ENCODE measurements at places on chromosomes 7 and 10.

DNA sequence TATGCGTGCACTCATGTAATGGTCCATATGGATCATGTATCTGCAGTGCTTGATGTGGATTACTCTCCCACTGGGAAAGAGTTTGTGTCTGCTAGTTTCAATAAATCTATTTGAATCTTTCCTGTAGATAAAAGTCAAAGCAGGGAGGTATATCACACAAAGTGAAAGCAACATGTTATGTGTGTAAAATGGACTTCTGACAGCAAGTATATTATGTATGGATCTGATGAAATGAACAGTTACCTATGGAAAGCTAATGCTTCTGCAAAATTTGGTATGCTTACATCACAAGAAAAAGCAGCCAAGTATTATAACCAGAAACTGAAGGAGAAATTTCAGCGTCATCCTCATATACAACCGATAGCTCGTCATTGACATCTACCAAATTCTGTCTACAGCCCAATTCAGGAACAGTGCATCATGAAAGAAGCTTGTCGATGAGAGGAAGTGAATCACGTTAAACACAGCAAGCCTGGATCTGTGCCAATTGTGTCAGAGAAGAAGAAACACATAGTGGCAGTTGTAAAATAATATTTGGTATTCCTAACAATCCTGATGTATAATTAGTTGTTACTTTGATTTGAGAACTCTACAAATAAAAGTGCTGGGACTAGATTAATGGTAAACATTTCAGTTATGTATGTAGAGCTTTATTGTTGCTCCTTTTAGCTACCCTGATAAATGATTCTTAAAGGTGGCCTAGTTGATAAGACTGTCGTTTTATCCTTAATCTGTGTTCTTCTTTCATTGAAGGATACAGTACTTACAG is 14.2 kb upstream of the SYPL1 start:
- DNase-seq, result peak; percentile 83

- no peak for DNase-seq
Measured at GRCh38 chr7:155792315-155792960, 19.8 kb downstream of the SHH start.

DNA sequence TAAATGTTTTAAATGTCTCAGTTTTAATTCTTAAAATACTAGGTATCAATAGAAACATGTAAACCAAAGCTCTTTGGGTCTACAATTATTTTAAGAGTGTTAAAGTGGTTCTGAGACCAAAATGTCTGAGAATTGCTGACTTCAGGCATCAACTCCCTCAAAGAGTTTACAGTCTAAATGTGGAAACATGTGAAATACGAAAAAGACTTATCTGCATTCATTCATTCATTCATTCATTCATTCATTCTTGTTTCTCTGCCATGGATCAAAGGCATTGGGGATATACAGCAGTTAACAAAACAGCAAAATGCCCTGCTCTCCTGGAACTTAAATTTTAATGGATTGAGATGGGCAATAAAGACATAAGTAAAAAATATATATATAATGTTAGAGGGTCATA is 69.8 kb downstream of the BLNK start:
- DNase-seq, result no peak

DNA sequence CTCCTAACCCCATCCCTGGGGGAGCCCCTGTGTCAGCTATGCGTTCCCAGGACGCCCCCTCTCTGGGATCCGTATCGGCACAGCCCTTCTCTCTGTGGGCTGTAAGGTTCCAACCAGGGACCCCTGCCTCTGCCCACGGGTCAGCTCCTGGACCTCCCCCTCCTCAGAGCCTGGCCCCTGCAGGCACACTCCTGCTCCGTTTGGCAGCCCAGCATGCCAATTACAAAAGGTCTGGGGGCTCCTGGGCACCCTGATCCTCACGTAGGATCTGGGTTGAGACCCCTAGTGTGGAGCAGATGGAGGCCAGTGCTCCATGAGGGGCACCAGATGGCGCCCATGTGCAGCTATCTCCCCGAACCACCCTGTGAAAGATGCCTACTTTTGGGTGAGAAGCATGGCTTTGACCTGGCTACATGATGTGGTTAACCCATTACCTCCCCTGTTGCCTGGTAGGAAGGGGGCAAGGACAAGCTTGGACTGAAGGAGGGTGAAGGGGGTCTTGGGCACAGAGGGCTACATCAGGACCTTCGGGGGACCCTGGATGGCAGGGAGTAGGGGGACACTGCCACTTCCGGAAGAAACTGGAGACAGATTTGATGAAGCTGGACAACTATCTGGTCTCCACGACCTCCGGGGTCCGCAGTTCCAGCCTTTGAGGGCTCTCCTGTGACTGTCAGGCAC is 9.0 kb downstream of the TACR2 start:
- no peak for DNase-seq

DNA sequence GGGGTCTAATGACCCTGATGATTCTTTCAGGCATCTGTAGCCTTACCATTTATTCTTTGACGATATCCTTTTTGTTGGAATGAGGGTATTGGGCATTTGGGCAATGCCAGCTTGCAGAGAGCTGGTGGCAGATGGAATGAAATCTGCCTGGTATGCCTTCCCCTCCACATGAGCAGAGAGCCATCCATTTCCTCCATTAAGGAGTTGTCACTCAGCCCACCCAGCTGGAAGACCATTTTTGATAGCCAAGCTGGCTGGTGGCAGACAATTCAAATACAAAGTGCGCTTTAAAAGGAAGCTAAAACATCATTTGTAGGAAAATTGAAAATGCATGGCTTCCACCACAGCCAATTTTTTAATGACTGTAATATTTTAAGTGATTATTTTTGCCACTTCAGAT is 240.1 kb upstream of the SLC26A5 start:
- no peak for DNase-seq

DNA sequence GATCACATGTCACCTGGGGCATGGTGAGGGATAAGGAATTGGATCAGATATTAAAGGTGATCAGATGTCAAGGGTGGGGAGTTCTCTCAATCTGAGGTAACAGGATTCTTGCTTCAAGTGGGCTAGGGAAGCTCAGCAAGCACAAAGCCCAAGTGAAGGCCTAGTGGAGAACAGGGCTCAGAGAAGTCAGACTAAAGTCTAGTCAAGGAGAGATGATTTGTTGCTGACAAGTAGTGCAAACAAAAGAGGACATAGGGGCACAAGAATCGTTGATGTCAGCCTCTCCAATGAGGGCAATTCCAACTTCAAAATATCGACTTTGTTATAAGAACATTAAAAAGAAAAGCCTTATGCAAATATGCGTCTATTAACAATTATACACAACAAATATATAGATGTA is 852.8 kb upstream of the CELF2 start:
- no peak for DNase-seq

- DNase-seq, result no peak
Measured at GRCh38 chr7:115561335-115562110, 469.0 kb downstream of the TFEC start.

- DNase-seq, result no peak
Measured at GRCh38 chr7:103113164-103113563, 35.7 kb downstream of the NAPEPLD start.

- DNase-seq, result no peak
Measured at GRCh38 chr10:32057036-32057372, 779 bp upstream of the KIF5B start.

DNA sequence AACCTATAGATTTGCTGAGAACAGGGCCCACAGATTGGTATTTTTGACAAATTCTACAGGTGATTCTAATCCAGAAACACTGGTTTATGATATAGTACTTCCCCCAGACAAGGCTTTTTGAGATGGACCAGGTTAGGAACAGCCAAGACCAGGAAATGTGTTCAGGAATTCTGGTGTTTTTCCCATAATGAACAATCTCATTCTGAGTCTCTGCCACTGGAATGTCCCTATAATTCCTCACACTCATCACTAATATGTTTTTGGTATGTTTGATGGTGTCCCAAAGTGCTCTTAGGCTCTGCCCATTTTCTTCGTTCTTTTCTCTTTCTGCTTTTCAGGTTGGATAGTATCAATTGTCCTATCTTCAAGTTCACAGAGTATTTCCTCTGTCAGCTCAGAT is 107.2 kb upstream of the IGFBP3 start:
- DNase-seq, result no peak

DNA sequence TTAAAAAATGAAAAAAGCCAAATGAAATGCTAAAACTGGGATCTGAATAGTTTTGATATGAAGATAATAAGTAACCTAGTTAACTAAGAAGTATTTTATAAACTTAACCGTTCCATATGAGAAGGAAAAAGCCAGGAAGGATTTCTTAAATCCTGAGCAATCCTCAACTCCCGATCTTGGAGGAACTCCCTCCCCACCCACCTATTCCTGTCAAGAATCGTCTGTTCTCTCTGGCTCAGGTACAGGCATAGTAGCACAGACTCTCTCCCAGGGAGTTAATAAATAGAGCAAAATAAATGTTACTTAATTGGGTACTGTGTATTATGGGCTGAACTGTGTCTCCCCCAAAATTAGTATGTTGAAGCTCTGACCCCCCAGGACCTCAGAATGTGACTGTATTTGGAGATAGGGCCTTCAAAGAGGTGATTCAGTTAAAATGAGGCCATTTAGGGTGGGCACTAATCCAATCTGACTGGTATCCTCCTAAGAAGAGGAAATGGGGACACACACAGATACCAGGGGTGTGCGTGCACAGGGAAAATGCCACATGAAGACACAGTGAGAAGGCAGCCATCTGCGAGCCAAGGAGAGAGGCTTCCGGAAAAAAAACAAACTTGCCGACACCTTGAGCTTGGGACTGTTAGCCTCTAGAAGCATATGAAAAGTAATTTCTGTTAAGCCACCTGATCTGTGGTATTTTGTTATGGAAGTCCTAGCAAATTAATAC is 28.7 kb downstream of the PUS7 start:
- DNase-seq, result no peak

DNA sequence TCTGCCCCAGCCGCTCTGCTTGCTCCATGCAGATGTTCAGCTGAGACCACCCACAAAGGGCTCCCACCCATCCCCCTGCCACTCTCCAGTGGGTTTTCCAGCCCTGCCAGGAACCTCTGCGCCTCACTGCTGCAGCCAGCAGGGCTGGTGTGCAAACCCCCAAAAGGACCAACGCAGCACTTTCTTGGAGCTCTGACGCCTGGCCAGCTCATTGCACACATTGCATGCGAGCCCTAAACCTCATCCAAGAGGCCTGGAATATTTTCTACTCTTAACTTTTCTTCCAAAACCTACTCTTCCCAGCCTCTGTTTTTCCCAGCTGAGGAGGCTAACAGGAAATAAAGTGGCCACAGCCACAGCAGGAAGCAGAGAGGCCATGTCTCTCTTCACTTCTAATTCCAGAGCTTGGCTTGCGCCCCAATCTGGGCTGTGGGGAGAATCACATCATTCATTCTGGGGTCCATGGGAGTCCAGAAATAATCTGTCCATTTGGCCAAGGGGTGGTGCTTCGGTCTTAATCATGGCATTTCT is 4.6 kb upstream of the FAM170B start:
- DNase-seq, result no peak

DNA sequence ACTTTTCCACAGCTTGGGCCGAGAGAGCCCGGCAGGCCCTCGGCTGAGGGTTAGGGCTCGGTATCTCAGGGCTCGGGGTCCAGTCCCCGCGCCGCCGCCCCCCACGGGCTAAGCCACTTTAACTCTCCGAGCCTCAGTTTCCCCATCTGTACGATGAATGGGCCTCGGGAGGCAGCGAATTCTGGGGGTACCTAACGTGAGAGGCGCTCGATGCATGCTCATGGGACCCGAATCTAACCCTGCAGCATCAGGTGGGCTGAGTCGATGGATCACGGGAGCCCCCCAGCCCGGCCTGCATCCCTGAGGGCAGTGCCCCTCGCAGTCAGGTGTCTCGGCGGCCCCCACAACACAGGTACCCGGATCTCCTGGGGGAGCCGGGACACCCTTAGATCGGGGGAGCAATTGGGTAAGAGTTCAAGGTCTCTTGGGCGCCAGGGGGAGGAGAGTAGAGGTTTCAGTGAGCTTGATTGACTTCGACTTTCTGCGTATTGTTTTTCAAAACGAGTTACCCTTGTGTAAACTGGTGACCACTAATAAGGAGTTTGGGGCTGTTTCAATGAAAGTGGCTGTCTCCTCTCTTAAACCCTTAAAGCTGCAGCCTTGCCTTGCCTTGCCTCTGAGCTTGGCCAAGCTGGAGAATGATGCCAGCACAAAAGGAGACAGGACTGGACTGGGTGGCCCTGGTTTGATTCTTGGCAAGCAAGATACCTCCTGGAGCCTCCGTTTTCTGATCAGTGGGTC is 631 bp downstream of the POR start:
- peak; percentile 43 for DNase-seq

DNA sequence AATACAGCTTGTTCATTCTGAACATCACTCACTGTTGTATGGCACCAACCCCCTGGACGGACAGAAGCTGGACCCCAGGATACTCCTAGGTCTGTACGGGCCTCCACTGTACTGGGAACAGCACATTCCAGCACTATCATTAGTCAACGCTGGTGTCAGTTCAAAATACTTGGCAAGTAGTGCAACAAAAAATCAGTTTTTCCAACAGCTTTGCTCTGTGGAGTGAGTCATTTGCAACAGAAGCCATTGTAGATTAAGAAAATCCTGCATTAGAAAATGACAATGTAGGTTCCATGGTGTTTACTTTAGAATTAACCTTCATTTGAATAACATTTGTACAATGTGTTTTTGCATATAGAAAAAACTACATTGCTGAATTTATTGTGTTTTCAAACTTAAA is 266.6 kb downstream of the HDAC9 start:
- no peak for DNase-seq

- no peak for DNase-seq
Measured at GRCh38 chr10:28505359-28505959, 27.5 kb upstream of the WAC start.

DNA sequence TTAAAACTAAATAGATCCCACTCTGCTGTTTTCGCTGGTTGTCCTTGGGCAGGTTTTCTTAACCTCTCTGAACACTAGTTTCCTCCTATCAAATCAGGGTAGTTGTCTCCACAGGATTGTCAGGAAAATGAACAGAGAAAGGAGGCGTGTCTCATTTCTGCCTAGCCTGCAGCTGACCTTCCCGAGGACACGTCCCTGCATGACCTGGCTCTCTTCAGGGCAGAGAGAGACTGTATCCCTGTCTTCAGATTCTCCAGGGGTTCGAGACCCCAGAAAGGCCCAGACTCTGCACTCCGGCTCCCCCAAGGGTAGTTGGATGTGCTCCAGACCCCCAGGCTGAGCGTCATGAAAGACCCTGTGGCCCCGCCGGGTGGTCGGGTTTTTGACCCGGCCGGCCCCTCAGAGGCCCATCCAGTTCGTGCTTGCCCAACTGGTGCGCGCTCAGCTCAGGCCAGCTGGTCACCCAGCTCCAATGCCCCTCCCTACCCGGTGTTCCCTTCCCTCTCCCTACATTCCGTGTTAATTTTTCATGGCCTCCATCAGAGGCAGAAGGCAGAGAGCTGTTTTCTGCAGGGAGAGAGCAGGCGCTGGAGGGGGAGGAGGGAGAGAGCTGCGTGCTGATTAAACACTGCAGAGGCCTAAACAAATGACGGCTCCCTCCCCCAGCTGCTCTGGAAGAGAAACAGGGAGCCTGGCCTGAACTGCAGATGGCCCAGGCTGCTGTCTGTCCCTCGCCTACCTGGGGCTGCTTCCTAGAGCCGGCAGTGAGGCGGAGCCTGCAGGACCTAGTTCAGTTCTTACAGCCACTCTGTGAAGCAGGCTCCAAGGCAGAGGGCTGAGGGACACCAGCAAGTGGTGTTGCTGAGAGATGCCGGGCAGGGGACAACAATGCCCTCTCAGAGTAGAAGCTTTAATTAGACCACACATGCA is 86.2 kb upstream of the PPIF start:
- no peak for DNase-seq
